ENCODE measurements at places on chromosomes 2 and 18.

- DNase-seq = no peak
Measured at GRCh38 chr2:220224691-220225543, 597.5 kb downstream of the SLC4A3 start.

DNA sequence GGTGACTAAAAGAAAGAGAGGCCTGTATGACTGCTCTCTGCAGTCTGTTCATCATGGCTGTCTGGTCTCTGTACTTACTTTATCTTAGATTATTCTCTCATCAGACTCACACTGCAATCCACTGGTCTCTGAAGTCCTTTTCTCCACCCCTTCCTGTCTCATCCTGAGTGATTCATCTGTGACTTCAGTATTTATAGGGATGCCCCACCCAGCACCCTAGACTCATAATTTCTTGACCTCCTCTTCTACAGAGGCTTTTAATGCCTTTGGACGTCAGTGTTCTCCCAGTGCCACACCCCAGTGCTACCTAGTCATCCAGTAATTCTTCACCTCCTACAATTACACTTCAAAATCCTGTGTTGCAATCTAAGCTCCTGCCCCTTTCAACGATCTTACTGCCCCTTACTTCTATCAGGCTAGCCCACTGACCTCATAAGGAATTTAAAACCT, 14.9 kb upstream of the ITPRID2 start:
- DNase-seq = no peak

DNA sequence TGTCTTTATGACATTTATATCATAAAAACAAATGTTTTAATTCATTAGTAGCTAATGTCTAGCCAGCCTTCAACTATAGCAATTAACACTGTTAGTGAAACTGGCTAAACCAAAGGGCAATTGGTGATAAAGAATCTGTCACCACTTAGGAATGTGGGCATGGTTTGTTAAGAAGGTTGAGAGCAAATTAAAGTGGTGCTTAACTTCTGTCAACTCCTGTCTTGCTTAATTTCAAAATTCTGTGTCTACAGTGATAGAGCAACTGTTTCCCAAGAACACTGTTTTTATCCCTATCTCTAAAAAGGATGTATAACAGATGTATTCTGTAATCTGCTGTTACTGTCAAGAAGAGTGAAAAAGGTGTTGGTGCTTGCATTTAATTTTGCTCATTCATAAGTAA, 36.5 kb downstream of the CFAP36 start:
- no peak for DNase-seq

- no peak for DNase-seq
Measured at GRCh38 chr2:118249531-118249930, 161.3 kb downstream of the INSIG2 start.

- DNase-seq = no peak
Measured at GRCh38 chr2:95575857-95576256, 15.9 kb upstream of the TRIM43 start.

GRCh38 chr2:137185378-137186078, 420.2 kb downstream of the THSD7B start:
- no peak for DNase-seq

GRCh38 chr2:127611076-127611925, 34.7 kb upstream of the GPR17 start:
- DNase-seq = no peak

DNA sequence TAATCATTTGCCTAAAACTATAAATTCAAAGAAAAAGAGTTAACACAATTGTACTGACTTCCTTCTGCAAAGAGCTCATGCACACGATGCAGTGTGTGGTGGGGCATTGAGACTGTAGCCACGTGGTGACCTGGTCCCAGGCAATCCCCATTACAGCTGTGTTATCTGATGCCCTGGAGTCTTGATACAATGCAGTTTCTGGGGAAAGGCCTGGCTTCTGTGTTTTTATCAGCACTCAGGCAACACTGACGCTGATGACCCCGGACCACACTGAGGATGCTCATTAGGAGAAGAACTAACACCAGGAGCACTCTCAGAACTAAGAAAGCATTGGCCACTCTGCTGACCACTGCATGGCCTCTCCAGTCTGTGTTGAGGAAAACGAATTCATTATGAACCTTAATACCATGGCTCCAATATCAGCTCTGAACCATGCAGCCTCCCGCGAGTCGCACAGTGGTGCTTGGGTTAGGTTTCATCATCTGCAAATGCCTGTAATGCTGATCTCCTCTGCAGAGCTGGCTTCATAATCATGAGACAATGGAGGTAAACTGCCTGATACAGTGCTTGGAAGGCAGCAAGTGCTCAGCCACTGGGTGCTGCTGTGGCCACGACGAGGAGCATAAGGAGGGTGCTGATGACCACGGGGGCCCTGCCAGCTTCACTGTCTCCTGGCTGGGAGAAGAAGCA, 218.5 kb downstream of the MYT1L start:
- no peak for DNase-seq

DNA sequence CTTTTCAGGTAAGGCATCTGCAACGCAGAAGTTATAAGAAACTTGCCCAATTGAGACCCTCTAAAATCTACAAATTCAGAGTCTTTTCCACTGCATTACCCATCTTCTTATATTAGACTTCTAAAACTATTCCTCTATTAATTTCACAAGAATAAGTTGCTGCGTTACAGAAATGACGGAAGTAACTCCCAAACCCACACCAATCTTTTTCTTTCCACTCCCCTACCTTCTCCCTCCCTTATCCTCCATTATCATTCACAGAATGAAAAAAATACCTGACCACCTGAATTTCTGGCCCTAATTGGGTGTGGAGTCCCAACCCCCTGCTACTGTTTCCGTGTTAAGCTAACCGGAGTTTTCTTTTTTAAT, 689 bp downstream of the RPRD1A start:
- DNase-seq = no peak

DNA sequence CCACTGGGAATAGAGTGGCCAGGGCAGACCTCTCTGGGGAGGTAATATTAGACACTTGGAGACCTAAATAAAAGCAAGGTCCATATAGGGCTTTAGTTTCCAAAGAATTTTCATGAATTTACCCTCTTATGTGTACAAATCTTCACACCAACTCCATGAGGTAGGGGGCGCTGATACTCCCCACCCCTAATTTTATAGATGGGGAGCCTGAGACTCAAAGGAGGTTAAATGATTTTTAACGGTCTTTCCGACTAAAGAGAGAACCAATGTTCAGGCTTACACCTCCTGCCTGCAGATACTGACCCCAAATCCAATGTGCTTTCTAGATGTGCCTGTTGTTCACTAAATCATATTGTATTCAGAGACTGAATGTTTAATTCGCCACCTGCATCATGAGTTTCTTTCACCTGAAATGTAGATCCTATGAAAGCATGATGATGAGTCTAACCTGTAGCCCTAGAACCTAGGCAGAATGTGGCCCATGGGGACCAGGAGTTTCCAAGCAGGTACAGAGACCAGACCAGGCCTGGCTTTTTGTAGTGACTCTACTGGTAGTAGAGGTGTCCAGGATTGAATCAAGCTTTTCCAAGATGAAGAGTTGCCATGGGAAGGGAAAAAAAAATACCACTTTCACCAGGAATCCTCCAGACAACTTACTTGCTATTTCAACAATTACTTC, 16.8 kb upstream of the PAX3 start:
- DNase-seq = no peak

- no peak for DNase-seq
Measured at GRCh38 chr18:7172611-7173010, 55.0 kb upstream of the LAMA1 start.

- no peak for DNase-seq
Measured at GRCh38 chr2:47301277-47301618, 101.7 kb upstream of the MSH2 start.

DNA sequence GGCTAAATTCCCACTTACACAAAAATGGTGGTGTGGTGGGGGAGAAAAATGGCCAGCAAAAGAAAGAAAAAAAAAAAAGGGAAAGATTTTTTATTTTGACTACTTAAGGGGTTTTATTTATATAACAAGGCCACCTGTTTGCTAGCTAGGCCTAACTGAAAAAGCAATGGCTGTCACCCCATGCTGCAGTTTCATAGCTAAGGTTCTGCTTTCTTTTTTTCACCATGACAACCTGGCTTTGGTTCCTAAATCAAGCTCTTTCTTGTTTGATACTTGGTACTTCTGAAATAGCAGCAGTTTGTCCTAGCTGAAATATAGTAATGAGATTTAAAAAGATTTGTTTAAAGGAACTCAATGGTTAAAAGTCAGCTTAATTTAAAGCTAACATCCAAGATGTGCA, 433.2 kb upstream of the MEX3C start:
- no peak for DNase-seq

GRCh38 chr2:140436936-140437335, 1656.7 kb upstream of the NXPH2 start:
- DNase-seq = no peak

- no peak for DNase-seq
Measured at GRCh38 chr18:39913672-39914366, 2041.2 kb upstream of the PIK3C3 start.

DNA sequence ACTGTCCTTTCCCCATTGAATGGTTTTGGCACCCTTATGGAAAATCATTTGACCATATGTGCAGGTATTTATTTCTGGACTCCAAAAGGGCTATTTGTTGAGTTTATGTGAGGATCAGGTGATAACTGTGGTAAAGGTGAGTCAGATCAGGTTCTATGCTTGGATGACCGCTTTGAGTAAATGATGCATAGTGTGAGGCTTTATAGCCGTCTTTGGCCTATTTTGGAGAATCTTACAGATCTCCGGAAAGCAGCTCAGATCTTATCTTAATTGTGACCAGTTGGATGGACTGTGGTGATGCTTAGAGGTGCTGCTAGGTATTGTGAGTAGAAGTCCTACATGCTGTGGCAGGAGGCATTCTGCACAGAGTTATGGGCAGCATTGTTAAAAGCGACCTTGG, 126.2 kb downstream of the METTL8 start:
- no peak for DNase-seq
